HS-5 (cell line): ENCODE measurements at places on chromosomes 6 and 20.

DNA sequence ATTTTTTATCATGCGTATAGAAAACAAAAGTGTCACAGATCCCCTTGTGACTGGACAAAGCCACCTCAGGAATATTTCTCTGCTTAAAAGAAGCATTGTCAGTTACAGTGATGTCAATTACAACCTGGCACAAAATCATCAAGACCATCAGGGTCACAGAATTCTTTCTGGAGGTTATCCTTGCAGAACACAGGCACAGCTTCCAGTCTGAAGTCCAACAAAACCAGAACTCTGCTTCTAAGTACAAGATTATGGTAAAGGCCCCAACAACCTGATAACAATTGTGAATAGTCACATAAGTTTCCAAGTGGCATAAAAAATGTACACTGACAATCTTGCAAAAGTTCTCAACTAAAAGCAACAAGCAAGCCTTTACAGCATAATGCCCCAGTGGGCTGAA, 21.0 kb downstream of the PLAGL2 start:
- no peak for DNase-seq

DNA sequence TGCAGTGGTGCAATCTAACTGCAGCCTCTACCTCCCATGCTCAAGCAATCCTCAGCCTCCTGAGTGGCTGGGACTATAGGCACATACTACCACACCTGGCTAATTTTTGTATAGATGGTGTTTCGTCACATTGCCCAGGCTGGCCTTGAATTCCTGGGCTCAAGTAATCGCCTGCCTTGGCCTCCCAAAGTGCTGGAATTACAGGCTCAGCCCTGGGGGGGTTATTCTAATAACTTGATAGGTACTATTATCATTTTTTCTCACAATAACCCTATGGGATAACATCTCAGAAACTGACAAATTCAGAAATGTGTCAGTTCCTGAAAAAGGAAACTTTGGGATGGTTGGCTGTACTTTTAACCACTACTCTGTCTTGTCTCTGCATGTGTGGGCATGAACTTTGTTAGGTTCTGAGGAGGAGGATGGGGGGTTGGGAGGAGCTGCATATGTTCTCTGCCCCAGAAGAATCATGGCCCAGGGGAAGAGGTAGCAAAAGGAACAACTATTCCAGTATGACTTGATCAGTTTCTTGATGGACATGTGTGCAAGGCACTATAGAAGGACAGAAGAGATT, 169.9 kb downstream of the CARMIL1 start:
- no peak for DNase-seq

- DNase-seq = no peak
Measured at GRCh38 chr6:154773610-154774089, 40.4 kb downstream of the SCAF8 start.

DNA sequence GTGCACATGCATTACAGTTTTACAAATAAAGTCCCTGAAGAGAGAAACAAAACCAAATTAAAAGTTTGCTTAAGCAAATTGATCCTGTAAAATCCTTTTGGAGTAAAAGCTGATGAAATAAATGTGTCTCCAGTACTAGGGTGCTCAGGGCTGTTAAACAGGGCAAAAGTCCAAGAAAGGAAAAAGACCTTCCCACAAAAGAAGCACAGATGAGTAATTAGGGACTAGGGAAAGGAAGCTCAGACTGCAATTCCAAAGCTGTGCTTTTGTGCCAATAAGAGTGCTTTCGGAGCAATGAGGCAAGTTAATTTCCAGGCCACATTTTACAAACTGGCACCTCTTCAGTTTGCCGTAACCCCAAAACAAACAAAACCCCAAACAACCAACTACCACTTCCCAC, 10.4 kb upstream of the RNF182 start:
- no peak for DNase-seq

GRCh38 chr6:56906752-56907151, 48.2 kb upstream of the BEND6 start:
- DNase-seq = peak; percentile 63

- DNase-seq = no peak
Measured at GRCh38 chr20:21513181-21513663, 642 bp downstream of the NKX2-2 start.

GRCh38 chr6:137106183-137106582, 61.4 kb upstream of the IL20RA start:
- DNase-seq = no peak

DNA sequence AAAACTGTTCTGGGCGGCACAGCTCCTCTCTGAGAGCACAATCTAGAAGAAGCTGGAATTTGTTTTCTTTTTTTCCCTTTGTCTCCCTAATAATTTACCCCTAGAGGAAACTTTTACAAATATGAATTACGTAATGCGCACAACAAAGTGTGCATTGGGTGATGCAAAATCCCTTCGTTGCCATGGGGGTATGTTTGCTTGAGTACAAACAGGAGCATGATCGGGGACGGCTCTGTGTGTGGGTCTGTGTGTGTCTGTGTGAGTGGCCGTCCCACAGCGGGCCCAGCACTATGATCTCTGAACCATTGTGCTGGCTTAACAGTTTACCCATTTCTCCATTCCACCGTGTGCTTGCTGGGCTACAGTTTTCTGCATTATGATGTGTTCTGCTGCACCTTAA, 278.2 kb downstream of the CDC5L start:
- no peak for DNase-seq

GRCh38 chr6:13261464-13261994, 66.8 kb downstream of the TBC1D7 start:
- no peak for DNase-seq

GRCh38 chr20:47606983-47607613, 105.4 kb downstream of the NCOA3 start:
- peak; percentile 65 for DNase-seq

DNA sequence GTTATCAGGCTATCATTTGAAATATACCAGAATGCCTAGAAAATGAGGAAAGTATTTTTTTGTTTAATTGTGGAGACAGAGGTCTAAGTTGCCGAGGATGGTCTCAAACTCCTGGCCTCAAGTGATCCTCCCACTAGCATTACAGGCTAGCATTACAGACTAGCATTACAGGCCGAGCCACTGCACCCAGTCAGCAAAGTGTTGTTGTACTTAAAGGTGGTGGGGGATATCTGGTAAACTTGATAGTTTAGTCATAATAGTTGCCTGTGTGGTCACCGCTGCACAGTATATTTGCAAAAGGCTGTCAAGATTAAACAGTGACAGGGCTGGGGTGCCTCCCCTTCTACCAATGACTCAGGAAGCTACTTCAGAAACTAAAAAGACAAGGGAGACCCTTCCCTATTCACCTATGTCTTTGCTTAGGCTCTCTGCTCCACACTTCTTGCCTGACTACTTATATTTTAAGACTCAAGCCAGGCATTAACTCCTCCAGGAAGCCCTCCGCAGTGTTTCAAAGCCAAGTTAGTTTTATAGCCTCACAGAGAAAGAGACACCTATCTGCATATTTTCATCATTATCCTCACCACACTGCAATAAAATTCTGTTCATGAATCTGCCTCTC, 3.1 kb upstream of the AKIRIN2 start:
- DNase-seq = no peak

- DNase-seq = no peak
Measured at GRCh38 chr6:140134224-140134623, 759.8 kb upstream of the CITED2 start.

DNA sequence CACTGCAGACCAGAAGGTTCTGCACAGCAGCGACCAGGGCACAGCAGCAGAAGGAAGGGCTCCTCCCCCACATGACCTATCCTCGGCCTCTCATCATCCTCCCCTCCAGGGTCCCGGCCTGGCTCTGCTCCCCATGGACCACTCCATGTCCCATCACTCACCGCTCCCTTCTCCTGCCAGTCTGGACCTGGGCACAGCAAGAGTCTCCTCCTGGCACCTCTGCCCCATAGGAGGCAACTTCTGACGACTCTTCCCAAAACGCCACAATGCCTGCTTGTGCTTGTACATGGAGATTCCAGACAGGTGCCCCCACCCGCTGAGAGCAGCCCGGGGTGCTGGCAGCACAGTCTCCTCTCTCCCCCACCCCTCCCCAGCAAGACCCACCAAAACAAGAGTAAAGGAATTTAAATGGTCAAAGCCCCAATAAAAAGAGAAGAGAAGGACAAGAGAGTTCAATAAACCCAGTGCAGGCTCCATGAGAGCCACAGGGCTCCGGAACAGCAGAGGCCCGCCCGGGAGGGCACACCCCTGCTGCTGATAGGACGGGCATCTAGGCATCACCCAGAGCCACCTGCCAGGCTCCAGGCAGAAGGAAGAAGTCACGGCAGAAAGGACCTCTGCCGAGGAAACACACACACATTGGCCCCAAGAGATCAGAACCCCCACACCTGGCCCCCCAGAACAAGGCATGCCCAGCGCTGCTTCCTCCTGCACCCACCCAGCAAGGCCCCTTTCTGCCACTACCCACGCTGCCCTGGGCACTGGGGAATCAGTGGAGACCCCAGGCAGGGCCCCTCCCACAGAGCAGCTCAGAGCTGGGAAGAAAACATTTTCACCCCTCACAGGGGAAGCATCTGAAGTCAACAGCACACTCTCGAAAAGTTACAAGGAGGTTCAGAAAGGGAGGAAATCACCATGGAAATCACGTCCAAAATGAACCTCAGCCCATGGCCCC, 15.2 kb downstream of the TAF4 start:
- DNase-seq = no peak

- peak; percentile 42 for DNase-seq
Measured at GRCh38 chr20:24337069-24337468, 132.4 kb upstream of the SYNDIG1 start.

GRCh38 chr20:59123011-59123677, 40.5 kb upstream of the ZNF831 start:
- no peak for DNase-seq

GRCh38 chr20:10674684-10675449, 1.1 kb upstream of the JAG1 start:
- DNase-seq = peak; percentile 24

DNA sequence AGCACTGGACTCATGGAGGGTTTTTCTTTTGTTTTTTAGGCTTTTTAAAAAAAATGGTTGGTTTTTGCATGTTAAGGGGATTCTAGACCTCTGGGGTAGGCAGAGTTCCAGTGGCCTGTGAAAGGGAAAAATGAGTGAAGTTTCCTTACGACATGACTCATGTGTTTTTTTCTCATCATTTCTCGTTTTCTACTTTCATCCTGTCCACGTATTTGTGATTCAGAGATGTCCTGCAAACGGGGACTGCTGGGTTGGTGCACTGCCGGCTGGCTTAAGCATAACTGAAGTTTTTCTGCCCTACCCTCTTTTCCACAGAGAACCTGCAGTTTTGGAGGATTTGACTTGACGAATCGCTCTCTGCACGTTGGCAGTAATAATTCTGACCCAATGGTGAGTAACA, 182.3 kb downstream of the SASH1 start:
- DNase-seq = peak; percentile 81

- no peak for DNase-seq
Measured at GRCh38 chr6:43268355-43268700, 25.0 kb downstream of the TTBK1 start.

- DNase-seq = no peak
Measured at GRCh38 chr6:55874316-55874715, 1.1 kb downstream of the BMP5 start.

DNA sequence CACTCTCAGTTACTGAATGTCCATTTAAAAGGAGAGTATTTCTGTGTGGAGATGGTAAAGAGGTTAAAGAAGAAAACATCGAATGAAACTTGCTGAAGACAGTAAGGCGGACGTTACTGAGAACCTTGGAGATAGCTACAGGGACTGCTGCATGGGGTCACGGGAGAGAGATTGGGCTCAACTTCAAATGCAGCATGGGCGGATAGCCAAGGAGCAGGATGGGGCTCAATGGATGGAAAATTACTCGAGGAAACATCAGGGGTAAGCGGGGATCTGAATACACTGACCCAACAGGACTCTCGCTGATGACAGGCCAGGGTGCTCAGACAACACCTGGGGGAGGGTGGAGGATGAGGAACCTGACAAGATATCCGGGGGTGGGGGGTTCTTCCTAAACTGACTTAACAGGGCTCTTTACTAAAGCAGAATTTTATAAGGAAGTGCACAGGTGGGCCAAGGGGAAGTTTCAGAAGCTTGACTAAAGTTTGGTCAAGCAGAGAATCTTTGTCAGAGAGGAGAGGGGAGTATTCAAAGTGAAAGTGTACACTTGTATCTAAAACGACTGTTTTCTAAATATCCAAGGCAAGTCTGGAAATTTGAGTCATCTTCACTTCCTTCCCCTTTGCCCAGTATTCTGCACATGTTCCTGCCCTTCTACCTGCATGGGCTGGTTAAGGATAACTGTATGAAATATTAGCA, 22.8 kb downstream of the ECT2L start:
- DNase-seq = no peak

- no peak for DNase-seq
Measured at GRCh38 chr20:57429580-57430200, 38.5 kb downstream of the RBM38 start.

GRCh38 chr6:90709431-90709996, 122.6 kb upstream of the MAP3K7 start:
- DNase-seq = no peak

GRCh38 chr6:37779902-37780628, 39.5 kb upstream of the ZFAND3 start:
- DNase-seq = no peak

GRCh38 chr6:125107896-125108295, 45.7 kb upstream of the TPD52L1 start:
- DNase-seq = no peak

DNA sequence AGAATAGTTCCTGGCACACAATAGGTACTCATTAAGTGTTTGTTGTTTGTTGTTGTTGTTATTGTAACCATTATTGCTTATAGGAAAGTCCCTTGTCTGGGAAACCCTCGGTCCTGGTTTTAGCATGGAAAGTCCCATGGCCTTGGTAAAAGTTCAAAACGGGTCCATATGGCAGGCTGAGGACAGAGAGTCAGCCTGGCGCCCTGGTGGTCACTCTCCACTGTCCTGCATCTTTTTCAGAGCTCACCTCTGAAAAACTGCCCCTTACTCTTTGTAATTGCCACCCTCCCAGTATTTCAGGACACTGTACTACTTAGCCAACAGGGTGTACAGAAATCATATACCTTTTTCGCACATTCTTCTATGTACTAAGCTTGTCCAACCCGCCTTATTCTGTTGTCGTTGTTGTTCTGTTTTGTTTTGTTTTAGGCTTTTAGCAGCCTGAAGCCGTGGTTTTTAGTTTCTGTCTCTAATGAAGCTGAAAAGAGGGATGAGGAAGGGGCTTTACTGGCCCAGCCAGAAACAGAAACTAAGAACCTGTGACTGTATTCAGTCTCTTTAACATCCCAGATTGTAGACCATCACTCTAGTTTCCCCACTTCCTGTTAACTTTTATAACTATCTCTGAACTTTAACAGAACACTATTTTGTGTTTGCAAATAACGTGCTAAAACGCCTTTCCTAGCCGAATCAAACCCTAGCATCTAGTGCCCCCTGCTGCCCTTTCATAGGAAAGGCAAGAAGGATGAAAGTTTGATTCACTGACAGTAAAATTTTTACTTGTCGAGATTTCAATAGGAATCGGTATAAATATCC, 7.6 kb upstream of the TMEM14A start:
- peak; percentile 69 for DNase-seq
